ENCODE measurements at places on chromosomes 16 and 17.
A peak's percentile ranks its signal among the peaks of the same experiment; 100 is the strongest.

DNA sequence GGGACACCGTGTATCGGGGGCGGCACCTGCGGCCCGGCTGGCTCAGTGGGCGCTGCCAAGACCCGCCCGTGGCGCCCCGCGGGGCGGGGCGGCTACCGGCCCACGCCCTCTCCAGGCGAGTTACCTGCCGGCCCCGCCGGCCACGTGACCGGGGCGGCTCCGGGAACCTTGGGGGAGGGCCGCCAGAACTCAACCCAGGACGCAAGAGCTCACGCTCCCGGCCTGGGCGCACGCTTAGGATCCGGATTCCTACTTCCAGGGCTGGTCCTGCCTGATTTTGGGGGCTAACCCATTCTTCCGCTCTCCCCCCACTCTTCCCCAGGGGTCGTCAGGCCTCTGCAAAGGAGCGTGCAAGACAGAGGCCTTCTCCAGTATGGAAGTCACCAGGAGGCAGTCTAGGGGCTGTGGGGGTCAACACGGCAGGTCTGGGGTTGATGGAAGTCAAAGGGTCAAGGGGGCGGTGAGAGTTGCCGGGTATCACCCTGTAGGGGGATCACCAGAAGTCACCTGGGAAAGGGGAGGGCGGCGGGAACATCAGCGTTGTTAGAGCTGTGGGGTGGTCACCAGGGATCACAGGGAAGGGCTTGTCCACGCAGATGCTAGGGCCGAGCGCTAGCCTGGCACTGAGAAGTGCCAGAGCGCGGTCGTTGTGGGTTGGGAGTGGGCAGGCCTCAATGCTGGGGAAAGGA lies 354 bp upstream of the ESRP2 start:
- DNase-seq, result no peak

DNA sequence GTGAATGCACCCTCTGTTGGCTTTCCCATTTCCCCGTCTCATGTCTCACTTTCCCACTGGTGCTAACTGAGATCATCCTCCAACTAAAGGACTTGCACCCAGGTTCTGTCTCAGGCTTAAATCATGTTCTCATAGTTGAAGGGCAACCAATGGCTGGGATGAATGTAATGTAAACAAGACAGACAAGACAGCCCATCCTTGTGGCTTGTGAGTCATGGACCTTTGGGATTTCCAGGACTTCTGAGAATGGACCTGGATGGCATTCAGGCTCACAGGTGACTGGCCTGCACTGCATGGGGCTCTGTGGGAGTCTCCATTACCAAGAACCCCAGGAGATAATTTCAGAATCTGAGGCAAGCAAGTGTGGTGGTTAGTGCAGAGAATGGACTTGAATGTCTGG lies 347.5 kb downstream of the HAPSTR1 start:
- no peak for DNase-seq

- no peak for DNase-seq
Observed at GRCh38 chr16:76988526-76988925, 202.5 kb upstream of the MON1B start.

GRCh38 chr17:43024407-43025289 lies at the start of gene RND2:
Gene RND2, plus strand, starts transcription at chr17:43025231. Its CDS starts 117 bp downstream, at chr17:43025348.
- peak; percentile 52 for DNase-seq

DNA sequence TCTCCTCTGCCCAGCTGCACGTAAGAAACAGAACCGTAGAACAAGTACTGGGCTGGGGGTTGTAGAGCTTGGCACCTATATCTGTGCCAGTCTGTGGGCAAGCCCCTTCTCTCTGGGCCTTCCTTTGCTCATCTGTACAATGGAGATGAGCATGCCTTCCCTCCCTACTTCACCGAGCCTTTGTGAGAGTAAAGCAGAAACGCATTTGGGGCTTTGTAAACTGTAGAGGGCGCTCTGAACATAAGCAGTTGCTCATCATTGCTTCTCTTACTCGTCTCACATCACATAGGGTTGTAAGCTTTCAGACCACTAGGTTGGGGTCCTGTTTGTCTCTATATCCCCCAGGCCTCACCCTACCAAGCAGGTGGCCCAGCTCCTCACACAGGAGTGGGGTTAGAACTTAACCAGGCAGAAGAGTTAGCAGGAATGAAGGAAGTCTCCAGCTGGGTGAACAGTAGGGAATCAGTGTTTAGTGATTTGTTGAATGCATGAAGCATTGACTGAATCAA lies 15.1 kb downstream of the SAMD14 start:
- DNase-seq, result no peak

DNA sequence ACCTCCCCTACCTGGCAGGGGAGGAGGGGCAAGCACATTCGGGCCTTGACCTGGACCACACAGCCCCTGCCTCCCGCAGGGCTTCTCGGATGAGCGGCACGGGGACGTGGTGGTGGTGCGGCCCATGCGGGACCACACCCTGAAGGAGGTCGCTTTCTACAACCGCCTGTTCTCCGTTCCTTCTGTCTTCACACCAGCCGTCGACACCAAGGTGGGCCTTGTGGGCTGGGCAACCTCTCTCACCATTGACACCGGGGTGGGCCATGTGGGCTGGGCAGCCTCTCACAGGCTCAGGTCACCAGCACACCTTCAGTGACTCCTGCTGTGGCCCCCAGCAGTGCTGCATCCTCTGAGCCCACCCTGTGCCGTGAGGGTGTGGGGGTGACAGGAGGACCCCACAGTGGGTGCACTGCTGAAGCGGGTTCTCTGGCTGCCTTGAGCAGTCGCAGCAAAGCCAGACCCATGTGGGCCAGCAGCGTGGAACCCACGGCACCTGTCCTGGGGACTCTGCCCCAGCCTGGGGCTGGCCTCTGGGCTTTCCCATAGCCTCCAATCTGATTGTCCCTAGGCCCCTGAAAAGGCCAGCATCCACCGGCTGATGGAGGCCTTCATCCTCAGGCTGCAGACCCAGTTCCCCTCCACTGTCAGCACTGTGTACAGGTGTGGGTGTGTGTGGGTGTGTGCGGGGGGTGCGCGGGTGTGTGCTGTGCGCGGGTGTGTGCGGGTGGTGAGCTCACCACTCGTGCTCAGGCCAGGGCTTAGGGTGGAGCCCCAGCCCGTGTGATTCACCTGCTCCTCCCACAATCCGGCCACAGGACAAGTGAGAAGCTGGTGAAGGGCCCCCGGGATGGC lies 7.5 kb downstream of the CTU2 start:
- DNase-seq, result no peak

- no peak for DNase-seq
Observed at GRCh38 chr16:69204172-69204571, 17.2 kb downstream of the SNTB2 start.

DNA sequence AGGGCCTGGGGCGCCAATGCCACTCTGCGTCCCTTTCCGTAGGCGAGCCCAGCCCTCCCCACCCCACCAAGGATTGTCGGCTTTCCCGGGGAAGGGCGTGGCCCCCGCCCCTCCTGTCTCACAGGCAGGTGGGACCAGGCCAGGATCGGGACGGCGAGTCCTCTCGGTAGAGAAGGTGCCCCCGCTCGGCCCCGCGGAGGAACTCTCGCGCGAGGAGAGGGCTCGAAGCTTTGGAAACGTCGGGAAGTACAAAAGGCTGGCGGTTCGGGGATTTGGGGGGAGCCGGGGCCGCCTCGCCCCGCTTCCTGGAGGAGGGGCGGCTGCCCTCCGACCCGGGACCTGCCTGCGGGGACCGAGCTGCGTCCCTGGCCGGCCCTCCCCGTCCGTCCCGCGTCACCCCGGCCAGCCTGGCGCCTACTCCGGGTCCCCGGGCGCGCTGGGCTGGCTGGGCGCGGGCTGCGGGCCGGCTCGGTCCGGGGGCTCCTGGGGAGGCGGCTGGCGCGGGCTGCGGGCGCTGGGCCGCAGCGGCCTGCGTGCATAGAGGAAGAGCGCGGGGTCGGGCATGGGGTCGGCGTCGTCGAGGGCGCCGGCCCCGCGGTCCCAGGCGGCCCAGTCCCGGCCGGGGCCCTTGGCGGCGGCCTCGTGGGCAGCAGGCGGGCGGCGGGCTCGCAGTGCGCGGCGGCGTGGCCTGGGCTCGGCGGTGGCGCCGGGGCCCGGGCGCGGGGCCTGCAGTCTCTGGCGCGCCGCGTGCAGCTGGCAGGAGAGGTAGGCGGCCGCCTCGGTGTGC lies 12.6 kb upstream of the CLUH start:
- DNase-seq, result no peak

- no peak for DNase-seq
Observed at GRCh38 chr17:7548585-7549400, at the start of gene TNFSF12. Gene TNFSF12, plus strand, starts transcription at chr17:7549058. Its CDS starts 96 bp downstream, at chr17:7549154.

- no peak for DNase-seq
Observed at GRCh38 chr16:23408242-23408822, 44.7 kb downstream of the COG7 start.

DNA sequence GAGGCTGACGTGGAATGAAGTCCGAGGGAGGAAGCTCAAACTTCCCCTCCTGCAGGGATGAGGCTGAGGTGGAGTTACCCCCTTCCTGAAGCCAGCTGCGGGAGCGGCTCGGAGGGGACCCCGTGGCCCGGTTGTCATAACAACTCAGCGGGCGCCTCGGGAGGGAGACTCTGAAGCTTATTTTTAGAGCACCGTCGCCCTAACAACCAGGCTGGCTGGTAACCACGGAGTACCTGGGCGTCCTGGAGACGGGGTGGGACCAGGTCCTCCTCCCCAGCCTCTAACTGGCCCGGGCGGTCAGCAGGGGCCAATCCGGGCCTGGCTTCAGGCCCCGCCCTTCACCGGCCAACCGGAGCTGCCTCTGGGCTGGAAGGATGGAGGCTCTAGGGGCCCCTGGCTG lies 27.7 kb downstream of the NECAB2 start:
- DNase-seq, result no peak

GRCh38 chr17:13420878-13421277 lies 180.9 kb downstream of the HS3ST3A1 start:
- no peak for DNase-seq

DNA sequence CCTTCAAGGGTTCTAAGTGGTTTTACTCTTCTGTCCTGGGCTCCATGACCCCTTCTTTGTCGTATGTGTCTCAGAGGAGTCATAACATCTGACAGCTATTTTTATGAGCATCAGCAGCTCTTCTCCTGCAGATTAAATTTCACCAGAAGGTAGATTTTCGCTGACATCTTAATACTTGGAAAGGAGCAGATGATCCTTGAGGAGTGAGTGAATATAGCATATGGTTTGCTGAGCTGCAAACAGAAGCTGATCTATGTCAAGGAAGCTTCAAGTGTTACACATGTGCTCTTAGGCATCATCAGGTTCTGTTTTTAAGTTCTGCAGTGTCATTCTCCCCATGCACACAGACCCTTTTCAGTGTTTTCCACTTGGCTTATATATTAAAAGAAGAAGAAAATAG lies 49.2 kb upstream of the MYH2 start:
- DNase-seq, result no peak

All from Panc1 (cell line).